ENCODE measurements at places on chromosomes 6 and 20.

DNA sequence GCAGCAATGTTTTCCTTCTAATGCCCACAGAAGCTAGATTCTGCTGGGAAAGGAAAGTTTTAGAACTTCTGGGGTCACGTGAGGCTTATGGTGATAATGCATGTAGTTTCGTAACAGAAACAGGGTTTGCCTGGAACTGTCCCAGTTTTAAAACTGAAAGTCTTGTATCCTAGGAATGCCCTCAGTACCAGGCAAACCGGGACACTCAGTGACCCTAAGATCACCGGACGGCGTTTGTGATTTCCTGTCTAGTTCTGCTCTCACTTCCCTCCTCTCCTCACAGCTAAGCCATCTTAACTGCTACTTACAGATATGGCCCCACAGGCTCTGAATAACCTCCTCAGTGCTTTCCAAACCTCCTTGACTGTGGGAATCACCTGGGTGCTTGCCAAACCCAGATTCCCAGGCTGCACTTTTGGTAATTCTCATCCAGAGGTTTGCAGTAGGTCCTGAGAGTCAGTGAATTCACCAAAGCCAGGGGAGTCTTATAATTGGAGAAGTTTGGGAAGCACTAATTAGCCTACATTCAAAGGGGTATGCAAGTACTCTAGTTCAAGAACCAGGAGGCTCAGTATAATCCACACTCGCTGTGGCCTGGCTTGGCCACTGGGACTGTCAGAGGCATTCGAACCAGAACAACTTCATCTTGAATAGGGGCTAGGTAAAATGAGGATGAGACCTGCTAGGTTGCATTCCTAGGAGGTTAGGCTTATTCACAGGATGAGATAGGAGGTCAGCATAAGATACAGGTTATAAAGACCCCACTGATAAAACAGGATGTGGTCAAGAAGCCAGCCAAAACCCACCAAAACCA, 231.6 kb upstream of the MYLIP start:
- no peak for DNase-seq

GRCh38 chr6:125356884-125357283, 55.1 kb upstream of the HDDC2 start:
- DNase-seq = no peak

DNA sequence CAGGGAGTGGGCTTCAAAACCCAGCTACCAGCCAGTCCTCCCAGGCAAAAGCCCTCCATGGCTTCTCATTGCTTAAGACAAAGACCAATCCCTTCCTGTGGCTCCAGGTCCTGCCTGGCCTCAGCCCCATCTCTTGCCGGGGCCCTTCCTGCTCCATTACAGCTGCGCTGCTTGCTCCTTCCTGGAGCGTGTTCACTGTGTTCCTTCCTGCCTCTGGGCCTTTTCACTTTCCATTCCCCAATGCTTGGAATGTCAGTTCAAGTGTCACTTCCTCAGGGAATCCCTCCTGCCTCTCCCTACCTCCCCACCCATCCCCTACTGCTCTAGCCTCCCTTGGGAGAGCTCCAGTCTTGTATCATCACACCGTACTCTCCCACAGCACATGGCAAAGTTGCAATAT, 11.1 kb upstream of the ITPR3 start:
- DNase-seq = no peak

DNA sequence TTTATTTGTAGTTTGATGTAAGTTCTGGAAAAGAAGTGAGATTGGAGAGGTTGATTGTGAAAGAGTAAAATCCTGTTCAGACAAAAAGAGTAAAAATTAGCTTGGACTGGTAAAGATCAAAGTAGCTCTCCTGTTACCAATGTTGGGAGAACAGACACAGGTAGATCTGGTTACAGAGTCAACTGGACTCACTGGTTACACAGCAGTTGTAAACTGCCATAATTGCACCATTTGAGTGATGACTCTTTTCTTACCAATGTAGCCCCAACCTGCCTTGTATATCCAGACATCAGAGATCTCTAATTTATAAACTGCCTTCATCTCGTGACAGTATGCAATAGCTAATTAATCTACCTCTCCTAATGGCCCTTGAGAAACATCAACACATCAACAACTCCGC, 165.6 kb upstream of the PRSS16 start:
- DNase-seq = no peak

Measured in stimulated activated CD4-positive, alpha-beta T cell treated with anti-CD3 and anti-CD28 coated beads, Interleukin-15, amount 100 ng/mL, for 1 hour (primary cell).